ENCODE measurements at places on chromosomes 1 and 21.

GRCh38 chr1:39695016-39695415, 3.8 kb upstream of the HPCAL4 start:
- H3K27ac ChIP-seq, result no peak overlapping the region
- peaks cover 37% of the 10 kb centered on the region for H3K4me1 ChIP-seq
- H3K27me3 ChIP-seq, result peaks cover 31% of the 10 kb centered on the region
- DNase-seq, result no peak
- no peaks in the 10 kb centered on the region for H3K36me3 ChIP-seq

DNA sequence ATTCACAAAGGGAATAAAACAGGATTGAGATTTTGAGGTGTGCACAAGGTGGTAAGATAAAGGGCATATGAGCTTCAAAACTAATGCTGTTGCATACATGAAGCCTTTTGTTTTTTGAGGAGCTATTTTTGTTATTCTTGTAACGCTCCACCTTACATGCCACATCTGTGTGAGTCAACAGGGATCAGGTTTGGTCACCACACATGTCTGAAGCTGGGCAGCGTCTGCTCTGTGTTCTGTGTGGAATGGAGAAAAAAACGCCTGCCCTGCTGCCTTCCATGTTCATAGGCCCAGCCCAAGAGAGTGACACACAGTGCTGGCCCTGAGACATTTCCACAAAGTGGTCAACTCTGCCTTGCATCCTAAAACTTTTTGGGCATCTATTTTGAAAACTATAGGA, 67.7 kb downstream of the MPZL1 start:
- peaks cover 19% of the 10 kb centered on the region for H3K36me3 ChIP-seq
- no peak overlapping the region for H3K4me3 ChIP-seq
- DNase-seq, result no peak
- peak overlapping the region; percentile 53 for H3K27ac ChIP-seq
- H3K4me1 ChIP-seq, result peaks cover 21% of the 10 kb centered on the region

DNA sequence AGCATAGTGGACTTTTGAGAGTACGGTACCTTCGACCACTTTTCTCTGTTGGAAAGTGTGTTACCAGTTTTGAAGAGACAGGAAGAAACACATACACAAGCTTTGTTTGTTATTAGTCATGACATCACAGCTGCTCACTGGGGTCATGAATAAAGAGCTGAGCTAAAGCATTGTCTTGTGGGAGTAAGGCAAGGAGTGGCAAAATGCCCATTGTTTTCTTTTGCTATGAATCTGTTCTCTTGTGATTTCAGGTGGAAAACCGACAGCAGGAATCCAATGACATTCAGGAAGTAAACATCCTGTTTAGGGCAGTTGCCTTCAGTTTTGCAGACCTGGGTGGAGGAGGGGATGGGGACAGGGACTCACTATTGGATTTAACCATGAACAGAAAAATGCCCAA, 66.2 kb downstream of the RGL1 start:
- H3K4me1 ChIP-seq, result peaks cover 22% of the 10 kb centered on the region
- H3K36me3 ChIP-seq, result peaks cover 1% of the 10 kb centered on the region
- H3K27ac ChIP-seq, result no peak overlapping the region
- no peaks in the 10 kb centered on the region for H3K27me3 ChIP-seq
- H3K4me3 ChIP-seq, result no peak overlapping the region

DNA sequence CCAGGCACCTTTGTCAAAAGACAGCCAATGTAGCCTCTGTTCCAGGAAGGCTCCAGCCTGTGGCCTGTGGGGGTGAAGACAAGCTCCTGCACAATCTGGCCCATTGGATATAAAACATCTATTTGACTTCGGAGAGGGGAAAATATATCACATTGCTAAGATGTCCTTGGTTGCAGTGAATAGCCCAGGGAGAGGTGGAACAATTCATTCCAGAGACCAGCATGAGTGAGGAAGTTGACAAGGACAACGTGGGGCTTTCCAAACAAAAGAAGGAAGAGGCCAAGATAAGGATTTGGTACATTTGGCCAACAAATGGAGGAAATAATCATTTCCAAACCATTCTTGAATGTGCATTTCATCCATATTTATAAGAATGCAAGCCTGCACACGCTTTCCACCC, 187.0 kb downstream of the ETS2 start:
- H3K27me3 ChIP-seq, result peaks cover 25% of the 10 kb centered on the region
- no peaks in the 10 kb centered on the region for H3K36me3 ChIP-seq
- no peak overlapping the region for H3K27ac ChIP-seq
- no peak for DNase-seq

DNA sequence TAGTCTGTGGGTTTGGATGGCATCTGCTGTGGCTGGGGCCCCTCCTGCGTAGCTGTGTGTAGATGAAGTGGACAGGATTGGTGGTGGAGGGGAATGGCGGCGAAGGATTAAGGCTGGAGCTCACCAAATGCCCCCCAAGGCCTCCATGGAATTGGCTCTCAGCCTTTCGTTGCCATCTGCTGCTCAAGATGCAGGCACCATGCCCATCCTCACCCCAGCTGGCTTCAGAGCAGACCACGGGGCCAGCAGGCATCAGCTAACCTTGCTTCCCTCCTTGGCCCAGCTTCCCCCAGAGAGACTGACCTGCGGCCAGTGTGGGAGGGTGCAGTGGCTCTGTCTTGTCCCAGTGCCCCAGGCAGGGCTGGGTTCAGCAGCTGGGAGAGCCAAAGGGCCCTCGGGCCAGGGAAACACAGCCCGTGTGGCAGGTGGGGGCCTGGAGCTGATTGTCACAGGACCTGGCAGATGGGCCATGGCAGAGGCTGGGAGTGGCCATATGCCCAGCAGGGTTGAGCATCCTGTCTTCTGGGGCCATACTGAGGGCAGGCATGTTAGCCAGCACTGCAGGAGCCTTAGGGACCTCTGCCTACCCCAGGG, 66.8 kb upstream of the ACTL8 start:
- no peak overlapping the region for H3K27ac ChIP-seq
- DNase-seq, result no peak
- H3K27me3 ChIP-seq, result peaks cover 13% of the 10 kb centered on the region

GRCh38 chr1:63705078-63705477, 68.7 kb upstream of the ROR1 start:
- no peak for DNase-seq
- no peaks in the 10 kb centered on the region for H3K36me3 ChIP-seq
- peaks cover 11% of the 10 kb centered on the region for H3K27me3 ChIP-seq
- H3K27ac ChIP-seq, result no peak overlapping the region

DNA sequence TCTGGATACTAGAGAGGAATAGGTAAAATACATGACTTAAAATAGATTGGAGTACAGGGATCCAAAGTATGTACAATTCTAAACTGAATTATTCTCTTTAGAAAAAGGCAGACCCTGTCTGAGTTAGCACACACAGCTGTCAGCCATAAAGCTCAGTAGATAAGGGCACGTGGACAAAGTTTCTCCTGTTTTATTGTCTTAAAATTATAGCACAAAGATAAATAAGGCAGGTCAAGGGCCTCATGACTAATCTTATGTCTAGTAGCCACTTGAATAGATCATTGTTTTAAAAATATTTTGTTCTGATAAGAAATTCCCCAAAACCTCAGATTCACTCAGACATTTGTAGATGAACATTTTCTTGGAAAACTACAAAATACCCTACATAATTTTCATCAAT, 205.2 kb downstream of the ZP4 start:
- H3K4me1 ChIP-seq, result no peaks in the 10 kb centered on the region
- no peak for DNase-seq
- no peak overlapping the region for H3K4me3 ChIP-seq
- H3K36me3 ChIP-seq, result no peaks in the 10 kb centered on the region

DNA sequence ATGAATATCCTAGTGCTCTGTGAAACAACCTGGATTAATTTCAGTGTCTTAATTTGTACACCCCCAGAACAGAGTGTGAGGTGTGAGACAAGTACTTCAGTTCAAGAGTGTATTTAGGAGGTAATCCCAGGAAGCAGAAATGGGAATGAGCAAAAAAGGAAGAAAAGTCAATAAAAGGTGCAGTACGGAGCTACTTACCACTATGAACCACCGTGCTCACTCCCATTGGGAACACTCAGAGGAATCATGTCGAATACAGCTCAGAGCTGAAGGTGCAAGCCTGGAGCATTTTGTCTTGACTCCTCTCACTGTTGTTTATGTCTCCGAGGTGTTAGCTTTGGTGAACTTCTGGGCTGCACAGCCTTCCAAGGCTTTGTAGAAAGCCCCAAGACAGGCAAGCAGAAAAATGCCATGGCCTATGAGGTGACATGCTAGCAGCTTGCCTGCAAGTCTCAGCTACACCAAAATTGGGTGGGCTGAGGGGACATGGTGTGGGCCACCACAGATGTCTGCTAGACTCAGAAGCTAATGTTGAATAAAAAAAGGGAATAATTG, 7.4 kb upstream of the SVBP start:
- H3K27me3 ChIP-seq, result no peaks in the 10 kb centered on the region
- no peak for DNase-seq
- peaks cover 9% of the 10 kb centered on the region for H3K4me1 ChIP-seq
- no peak overlapping the region for H3K27ac ChIP-seq
- no peak overlapping the region for H3K4me3 ChIP-seq

DNA sequence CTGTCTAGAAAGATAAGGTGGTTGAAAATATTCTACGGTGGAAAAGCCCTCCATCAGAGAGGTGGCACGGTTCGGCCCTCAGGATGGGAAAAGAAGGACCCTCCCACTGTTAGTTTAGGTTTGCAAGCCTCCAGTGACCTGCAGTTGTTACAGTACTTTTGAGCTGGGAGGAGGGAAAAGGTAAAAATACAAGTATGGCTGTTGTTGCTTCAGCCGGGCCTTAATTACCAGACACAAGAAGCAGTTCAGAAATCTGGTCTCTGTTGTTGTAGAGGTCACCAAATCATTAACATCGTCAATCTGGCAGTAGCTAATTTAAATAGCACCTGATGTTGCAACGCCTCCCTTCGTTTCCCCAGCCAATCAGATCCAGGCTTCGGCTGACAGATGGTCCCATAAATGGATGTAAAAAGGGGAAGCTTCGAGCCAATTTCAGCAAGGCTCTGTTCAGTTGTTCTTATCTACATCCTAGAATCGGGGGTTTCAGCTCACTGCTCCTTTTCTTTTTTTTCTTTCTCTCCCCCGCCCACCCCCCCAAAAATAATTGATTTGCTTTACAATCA, at the start of gene ELAVL4:
Gene ELAVL4, plus strand, starts transcription at position 424 of the 563 bp plus-strand sequence. CDS start 270 bp downstream, outside the sequence.
- DNase-seq, result no peak
- peak within 1 kb of the TSS; percentile 29 for H3K4me3 ChIP-seq
- no peaks in the 10 kb centered on the region for H3K36me3 ChIP-seq
- peaks cover 22% of the 10 kb centered on the region for H3K4me1 ChIP-seq

- H3K27ac ChIP-seq, result no peak overlapping the region
- no peaks in the 10 kb centered on the region for H3K4me1 ChIP-seq
- H3K36me3 ChIP-seq, result no peaks in the 10 kb centered on the region
- DNase-seq, result no peak
Observed at GRCh38 chr1:165116171-165116570, 240.3 kb downstream of the LMX1A start.

DNA sequence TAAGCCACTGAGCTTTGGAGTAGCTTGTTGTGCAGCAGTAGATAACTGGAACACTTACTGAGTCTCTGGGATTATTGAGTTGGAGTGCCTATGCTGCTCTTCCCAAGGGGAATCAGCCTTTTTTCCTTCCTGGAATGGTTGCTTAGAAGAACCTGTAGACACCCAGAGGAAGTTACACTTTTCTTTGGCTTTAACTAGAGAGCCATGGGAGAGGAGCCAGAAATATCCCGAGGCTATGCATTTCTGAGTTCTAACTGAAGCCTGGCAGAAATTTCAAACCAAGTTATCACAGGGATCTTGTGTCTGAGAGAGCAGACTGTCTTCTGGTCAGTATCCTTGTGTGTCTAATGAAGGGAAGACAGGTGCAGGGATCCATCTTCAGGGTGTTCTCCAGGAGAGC, 28.3 kb downstream of the LAMC1 start:
- no peak overlapping the region for H3K27ac ChIP-seq
- no peaks in the 10 kb centered on the region for H3K4me1 ChIP-seq
- no peak overlapping the region for H3K4me3 ChIP-seq
- DNase-seq, result no peak

GRCh38 chr1:150006881-150007421, 3.6 kb downstream of the OTUD7B start:
- peak overlapping the region; percentile 93 for H3K27ac ChIP-seq
- peaks cover 4% of the 10 kb centered on the region for H3K27me3 ChIP-seq
- peaks cover 68% of the 10 kb centered on the region for H3K4me1 ChIP-seq
- H3K36me3 ChIP-seq, result peaks cover 52% of the 10 kb centered on the region
- DNase-seq, result no peak
- peak overlapping the region; percentile 86 for H3K4me3 ChIP-seq

GRCh38 chr1:31848381-31848897, 32.6 kb upstream of the SPOCD1 start:
- peak overlapping the region; percentile 52 for H3K27ac ChIP-seq
- H3K36me3 ChIP-seq, result no peaks in the 10 kb centered on the region
- peak; percentile 38 for DNase-seq
- peaks cover 48% of the 10 kb centered on the region for H3K4me1 ChIP-seq
- peak overlapping the region; percentile 50 for H3K4me3 ChIP-seq

DNA sequence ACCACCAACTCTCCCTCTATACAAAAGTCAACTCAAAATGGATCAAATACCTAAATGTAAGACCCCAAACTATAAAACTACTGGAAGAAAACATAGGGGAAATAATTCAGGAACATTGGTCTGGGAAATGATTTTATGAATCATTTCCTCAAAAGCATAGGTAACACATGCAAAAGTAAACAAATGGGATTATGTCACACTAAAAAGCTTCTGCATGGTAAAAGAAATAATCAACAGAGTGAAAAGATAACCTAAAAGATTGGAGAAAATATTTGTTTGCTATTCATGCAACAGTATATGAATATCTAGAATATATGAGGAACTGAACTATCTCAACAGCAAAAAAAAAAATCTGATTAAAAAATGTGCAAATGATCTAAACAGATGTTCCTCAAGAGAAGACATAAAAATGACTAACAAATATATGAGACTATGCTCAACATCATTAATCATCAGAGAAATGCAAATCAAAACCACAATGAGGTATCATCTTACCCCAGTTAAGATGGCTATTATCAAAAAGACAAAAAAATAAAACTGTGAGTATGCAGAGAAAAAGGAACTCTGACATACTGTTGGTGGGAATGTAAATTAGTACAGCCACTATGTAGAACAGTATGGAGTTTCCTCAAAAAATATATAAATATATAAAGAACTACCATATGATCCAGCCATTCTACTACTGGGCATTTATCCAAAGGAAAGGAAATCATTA, 47.8 kb downstream of the VCAM1 start:
- no peak overlapping the region for H3K27ac ChIP-seq
- no peaks in the 10 kb centered on the region for H3K36me3 ChIP-seq
- no peaks in the 10 kb centered on the region for H3K4me1 ChIP-seq

- H3K27ac ChIP-seq, result no peak overlapping the region
- H3K4me1 ChIP-seq, result peaks cover 27% of the 10 kb centered on the region
- H3K4me3 ChIP-seq, result no peak overlapping the region
- peaks cover 3% of the 10 kb centered on the region for H3K36me3 ChIP-seq
Observed at GRCh38 chr1:207316622-207317391, 4.7 kb upstream of the CD55 start.

DNA sequence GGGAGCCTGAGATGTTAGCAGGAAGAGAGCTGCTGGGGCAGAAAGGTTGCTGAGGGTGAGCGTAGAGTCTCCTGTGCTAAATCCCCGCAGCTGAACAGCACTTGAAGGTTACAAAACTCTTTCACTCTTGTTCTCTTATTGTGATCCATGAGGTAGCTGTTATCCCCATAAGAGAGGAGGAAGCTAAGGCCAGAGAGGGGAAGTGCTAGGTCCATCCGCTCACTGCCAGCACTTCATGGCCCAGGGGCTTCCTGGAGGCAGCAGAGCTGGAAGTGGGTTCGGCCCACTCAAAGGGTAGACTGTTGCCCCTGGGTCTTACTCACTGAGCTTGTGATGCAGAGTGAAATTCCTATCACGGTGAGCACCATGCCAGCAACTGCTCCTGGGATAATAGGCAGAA, 5.6 kb downstream of the TMEM234 start:
- no peak overlapping the region for H3K27ac ChIP-seq
- H3K27me3 ChIP-seq, result no peaks in the 10 kb centered on the region
- H3K36me3 ChIP-seq, result peaks cover 6% of the 10 kb centered on the region
- DNase-seq, result no peak
- H3K4me3 ChIP-seq, result no peak overlapping the region
- peaks cover 22% of the 10 kb centered on the region for H3K4me1 ChIP-seq

Measured in activated naive CD8-positive, alpha-beta T cell treated with anti-CD3 and anti-CD28 coated beads, Interleukin-2, amount 50 U/mL, for 24 hours (primary cell).